ENCODE measurements at places on chromosomes 13 and 19.
A peak's percentile ranks its signal among the peaks of the same experiment; 100 is the strongest.

DNA sequence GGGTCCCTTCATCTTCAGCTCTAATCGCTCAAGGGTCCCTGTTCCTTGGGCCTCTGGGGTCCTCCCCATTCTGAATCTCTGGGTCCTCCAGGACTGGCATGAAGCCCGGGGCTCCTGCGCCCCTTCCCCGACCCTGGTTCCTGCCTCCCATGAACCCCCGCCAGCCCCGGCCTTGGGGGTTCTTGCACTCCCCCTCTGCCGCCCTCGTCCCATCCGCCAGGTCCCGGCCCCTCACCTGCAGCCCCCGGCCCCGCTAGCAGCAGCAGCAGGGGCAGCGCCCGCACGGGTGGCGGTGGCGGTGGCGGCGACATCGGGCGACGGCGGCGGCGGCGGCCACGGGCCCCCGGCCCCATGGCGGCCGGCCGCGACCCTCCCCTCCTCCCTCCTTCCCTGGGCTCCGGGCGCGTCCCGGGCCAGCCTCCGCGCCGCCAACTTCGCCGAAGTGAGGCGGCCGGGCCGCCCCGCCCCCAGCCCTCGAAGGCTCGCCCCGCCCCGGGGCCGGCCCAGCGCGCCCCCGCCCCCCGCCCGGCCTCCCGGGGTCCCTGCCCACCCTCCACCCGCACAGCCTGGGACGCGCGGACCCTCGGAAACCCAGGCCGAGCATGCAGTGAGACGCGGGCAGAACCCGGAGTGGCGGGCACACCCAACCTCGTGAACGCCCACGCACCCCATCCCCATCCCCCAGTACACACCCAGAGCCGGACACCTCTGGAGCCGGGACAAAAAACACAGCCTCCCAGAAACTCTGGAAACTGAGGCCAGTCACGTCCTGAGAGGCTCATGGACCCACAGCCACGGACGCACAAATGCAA lies at the start of gene NOTCH3:
NOTCH3 (minus strand) TSS at position 443 of the 812 bp plus-strand sequence; CDS start at position 353, 90 bp downstream.
- DNase-seq, result no peak

DNA sequence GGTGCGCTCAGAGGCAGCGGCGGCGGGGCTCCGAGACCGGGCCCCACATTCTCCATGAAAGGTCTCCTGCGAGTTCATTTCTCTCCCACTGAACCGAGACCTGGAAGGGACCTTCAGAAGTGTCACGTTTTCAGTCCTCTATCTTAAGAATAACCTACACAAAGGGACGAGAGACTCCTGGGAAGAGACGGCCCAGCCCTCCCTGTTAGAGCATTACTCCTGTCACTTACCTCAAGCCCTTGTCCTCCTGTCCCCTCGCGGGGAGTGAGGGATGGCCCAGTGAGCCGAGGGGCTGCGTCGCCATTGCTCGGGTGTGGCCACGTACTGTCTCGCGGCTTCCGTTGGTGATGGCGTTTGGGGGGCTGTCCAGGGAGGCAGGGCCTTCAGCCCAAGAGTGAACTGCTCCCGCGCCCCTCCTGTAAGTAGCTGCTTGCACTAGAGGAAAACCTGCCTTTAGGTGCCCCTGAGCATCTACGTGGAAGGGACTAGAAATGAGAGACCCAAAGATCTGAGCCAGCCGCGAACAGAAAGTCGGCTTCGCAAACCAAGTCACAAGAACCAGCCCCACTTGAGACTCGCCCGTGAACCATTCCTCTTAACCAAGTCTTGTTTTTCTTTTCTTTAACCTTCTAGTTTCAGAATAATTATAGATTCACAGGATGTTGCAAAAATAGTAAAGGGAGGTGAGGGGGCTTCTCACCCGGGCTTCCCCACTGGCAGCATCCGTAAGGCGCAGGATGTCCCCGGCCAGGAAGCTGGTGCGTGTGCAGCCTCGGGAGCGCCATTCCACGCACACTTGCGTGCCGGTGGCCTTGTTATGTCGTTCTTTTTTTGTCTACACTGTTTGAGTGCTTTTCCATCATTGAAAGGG lies 21.1 kb upstream of the NDUFS7 start:
- no peak for DNase-seq

GRCh38 chr13:46609726-46610125 lies 56.8 kb downstream of the LRCH1 start:
- no peak for DNase-seq

DNA sequence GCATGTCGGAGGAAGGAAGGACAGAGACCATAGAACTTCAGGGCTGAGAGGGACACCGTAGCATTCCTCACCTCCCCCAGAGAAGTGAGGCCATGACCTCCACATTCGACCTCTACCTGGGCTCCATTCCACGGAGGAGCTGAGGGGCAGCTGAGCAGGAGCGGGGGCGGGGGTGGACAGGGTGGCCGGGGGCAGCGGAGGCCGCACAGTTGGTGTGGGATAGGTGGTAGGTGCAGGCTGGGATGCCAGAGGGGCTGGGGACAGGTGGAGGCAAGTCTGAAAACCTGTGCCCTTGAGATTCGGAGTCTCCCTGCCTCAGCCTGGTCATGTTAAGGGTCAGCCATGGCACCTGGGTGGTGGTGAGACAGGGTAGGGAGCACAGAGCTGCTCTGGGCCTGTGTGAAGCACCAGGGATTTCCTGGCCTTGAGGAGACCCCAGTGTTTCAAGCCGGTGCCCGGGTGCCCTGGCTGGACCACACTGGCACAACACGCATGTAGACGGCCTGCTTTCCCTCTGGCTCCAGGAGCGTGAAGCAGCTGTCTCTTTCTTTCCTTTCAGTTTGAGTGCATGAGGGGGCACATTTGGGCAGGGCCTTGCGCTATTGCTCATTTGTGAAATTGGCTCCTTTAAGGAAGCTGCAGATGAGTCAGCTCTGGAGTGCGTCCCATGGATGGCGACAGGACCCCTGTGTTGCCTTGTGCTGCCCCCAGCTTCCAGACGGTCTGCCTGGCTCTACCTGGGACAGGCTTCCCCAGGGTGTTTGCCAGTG lies 51.8 kb downstream of the TSSK6 start:
- DNase-seq, result no peak

DNA sequence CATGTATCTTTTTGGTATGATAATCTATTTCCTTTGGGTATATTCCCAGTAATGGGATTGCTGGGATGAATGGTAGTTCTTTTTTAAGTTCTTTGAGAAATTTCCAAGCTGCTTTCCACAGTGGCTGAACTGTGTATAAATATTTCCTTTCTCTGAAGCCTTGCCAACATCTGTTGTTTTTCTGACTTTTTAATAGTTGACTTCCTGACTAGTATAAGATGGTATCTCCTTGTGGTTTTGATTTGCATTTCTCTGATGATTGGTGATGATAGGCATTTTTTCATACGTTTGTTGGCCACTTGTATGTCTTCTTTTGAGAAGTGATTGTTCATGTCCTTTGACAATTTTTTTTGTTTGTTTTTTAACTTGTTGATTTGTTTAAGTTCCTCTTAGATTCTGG lies 61.6 kb upstream of the PCDH17 start:
- no peak for DNase-seq

DNA sequence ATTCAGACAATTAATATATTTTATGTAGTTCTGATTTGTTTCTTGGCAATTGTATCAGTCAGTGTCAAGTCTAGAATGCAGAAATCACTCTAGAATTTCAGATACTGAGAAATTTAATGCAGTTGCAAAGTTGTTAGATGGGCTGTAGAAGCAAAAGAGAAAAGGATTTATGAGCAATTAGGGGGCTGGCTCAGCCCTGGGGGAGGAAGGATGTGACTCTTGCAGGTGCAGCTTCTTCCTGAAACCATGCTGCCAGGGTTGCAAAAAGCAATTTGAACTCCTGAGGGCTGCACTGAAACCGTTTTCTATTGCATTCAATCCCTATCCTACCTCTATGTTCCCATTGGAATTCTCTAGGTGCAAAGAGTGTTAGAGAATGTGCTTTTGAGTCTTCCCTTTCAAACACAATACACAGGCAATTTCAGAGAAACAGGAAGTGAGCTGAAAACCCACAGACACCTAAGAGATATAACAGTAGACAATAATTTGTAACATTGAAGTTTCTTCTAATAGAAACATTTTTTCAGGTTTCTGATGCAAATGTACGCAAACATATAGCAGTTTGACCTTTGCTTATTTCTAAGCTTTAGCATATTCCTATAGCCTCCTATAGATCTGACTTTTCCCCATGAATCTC lies 814.7 kb upstream of the ATXN8OS start:
- DNase-seq, result no peak

GRCh38 chr13:102872131-102872530 lies 26.3 kb downstream of the ERCC5 start:
- no peak for DNase-seq

DNA sequence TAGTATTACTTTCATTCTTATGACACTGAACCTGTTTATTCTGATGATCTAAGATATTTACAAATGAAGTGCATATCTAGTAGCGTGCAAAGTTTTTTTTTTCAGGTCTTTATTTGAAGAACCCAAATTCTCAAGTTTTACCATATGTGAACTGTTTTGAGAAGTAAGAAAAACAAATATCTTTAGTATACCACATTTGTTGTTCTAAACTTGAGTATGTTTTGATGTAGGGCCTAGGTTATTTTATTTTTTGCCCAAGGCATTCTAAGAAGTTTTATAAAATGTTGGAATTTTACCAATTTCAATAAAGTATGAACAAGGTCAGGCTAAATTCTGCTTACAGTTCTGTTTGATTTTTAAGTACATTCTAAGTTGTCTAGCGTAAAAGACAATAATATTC lies 213.5 kb downstream of the PCCA start:
- no peak for DNase-seq

- no peak for DNase-seq
Measured at GRCh38 chr13:46571189-46571908, 18.4 kb downstream of the LRCH1 start.

DNA sequence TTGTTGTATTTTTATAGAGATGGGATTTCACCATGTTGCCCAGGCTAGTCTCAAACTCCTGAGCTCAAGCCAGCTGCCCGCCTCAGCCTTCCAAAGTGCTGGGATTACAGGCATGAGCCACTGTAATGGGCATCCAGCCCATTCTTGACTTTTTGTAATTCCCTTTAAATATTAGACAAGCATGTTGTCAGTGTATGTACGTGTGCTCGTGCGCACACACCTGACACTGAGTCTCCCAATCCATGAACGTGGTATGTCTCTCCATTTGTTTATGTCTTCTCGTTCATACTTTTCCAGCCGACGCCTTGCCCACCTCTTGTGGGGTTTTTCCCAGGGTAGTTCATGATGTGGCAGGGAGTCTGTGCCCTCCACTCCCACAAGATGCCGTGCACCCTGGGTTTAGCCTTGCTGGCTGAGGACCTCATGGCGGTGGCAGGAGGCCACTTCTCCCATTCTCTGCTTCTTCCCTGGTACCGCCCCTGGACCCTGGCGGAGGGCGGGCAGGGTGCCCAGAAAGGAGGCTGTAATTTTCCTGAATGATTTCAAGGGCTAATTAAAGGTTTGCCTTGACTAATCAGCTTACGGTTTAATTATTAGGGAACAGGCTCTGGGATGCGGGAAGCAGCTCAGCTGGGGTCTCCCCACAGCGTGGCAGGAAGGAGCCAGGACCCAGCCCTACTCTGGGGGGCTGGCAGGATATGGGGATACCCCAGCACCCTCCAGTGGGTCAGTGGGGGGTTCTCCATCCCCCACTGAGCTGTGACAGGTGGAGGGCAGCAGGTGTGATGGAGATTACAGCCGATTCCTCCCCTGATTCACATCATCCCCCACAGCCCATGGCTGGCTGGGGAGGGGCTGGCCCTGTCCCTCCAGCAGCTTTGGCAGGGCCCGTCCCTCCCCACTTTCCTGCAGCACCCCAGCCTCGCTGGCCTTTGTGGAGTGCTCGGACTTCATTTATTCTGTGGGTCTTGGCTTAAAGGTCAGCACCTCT lies 12.9 kb downstream of the PAK4 start:
- DNase-seq, result no peak

- DNase-seq, result no peak
Measured at GRCh38 chr19:35246466-35247092, 2.2 kb upstream of the LSR start.

DNA sequence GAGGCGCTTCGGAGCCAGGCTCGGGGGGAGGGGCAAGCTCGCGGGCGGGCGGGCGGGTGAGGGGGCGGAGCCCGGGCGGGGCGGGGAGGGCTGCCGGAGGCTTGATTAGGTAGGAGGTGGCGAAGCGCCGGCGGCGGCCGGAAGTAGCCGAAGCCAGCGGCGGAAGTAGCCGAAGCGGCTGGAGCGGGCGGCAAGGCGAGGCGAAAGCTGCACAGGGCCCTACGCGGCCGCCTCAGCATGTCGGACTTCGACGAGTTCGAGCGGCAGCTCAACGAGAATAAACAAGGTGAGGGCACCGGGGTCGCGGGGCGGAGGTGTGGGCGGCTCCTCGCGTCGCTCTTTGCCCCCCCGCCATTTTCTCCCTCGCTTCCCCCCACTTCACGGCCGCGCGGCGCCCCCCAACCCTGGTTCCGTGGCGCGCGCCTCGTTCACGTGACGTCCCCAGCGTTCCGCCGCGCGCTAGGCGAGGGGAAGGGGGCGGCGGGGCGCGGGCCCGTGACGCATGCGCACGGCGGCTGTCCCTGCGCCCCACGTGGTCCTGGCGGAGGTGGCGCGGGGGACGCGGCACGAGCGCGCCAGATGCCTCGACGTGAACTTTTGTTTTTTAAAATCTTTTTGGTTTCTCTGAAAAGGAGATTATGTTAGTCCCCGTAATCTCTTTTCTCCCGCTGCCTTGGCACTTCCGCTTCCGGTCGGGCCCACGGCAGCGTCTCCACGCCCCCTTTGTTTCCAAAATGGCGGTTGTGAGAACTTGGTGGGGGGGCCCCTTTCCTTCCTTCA lies at the start of gene U2AF2:
U2AF2 (plus strand) TSS at position 168 of the 780 bp plus-strand sequence; CDS start at position 238, 70 bp downstream.
- peak; percentile 94 for DNase-seq

DNA sequence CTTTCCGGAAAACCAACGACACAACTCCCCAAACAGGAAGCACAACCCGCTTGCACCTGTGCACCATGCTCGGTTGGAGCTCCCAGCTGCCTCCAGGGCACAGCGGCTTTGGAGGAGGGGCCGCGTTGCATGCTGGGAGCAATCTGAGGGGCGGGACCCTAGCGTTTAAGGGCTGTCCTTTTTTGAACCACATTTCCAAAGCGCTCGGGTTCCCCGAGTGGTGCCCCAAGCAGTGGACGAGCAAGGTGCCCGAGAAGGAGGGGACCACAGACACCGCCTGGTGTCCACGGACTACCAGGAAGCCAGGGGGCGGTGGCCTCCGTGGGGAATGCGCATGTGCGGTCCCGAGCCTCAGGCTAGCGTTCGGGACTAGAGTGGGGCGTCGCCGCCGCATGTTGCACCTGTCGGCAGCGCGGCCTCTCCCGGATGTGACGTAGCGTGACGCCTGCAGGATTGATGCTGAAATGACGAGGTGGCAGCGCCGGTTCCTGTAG lies 11.9 kb upstream of the ZNF57 start:
- no peak for DNase-seq

- DNase-seq, result no peak
Measured at GRCh38 chr13:107900775-107901174, 314.6 kb downstream of the LIG4 start.

Data from stimulated activated CD8-positive, alpha-beta memory T cell treated with anti-CD3 and anti-CD28 coated beads, Interleukin-4, amount 100 ng/mL, for 1 hour (primary cell).